ENCODE measurements at places on chromosomes 7 and 10. TPM values are rescaled to one million over a fixed set of nuclear protein-coding genes. Genes with fewer than 3 reads are reported as not detected.

PRDX3 gene
- total RNA-seq: 187 TPM

IFIT1 gene
- total RNA-seq: 22.2 TPM

AGBL3 gene
- 0.66 TPM for total RNA-seq

IFIT2 gene
- total RNA-seq: 9.5 TPM

BZW2 gene
- 43.5 TPM for total RNA-seq
